ENCODE measurements at places on chromosomes 1 and 21.

DNA sequence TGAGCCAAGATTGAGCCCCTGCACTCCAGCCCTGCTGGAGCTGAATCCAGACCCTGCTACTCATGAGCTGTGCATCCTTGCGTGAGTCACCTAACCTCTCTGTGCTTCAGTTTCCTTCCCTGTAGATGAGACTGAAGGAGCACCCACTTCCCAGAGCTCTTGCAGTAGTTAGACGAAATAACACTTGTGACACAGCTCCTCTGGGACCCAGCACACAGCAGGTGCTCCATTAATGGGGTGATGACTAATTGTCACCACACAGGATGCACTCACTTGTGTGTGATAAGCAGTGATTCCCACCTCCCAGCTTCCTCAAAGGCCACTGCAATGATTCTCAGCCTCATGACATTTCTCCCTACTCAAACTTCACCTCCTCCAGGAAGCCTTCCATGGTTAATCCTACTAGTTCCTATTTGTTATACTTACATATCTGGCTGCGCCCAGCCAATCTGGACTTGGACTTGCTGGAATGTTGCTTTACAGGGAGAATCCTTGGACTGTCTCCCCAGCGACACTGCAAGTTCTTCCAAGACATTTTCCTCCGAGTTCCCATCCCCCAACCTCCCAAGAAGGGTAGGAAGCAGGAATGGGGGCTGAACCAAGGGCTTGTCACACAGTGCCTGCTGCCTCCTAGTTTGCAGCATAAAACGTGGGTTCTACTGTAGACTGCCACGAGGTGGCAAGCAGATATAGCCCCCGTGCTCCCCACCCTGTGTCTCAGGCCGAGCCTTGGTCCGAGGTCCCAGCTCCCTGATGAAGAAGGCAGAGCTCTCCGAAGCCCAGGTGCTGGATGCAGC, 17.2 kb downstream of the DRAXIN start:
- no peak for DNase-seq

GRCh38 chr1:189141056-189141455, 1336.6 kb downstream of the BRINP3 start:
- DNase-seq: no peak

DNA sequence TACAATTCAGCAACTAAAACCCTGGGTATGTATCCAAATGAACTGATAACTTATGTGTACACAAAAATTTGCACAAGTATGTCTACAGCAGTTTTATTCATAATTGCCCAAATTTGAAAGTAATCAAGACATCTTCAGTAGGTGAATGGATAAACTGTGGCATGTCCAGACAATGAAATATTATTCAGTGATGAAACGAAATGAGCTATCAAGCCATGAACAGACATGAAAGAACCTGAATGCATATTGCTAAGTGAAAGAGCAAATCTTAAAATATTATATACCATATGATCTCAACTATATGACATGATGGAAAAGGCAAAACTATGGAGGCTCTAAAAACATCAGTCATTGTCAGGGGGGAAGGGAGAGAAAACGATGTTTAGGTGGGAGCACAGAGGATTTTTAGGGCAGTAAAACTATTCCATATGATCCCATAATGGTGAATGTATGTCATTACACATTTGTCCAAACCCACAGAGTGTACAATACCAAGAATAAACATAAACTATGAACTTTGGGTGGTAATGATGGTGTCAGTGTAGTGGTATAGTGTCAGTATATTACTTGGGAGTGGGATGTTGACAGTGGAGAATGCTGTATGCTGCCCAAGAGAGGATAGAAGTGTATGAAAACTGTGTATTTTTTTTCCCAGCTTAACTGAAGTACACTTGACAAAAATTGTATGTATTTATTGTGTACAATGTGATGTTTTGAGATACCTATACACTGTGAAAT, 92.8 kb upstream of the PPP2R5A start:
- DNase-seq: no peak

GRCh38 chr1:41416552-41417334, 55.5 kb downstream of the FOXO6 start:
- DNase-seq: peak; percentile 83

DNA sequence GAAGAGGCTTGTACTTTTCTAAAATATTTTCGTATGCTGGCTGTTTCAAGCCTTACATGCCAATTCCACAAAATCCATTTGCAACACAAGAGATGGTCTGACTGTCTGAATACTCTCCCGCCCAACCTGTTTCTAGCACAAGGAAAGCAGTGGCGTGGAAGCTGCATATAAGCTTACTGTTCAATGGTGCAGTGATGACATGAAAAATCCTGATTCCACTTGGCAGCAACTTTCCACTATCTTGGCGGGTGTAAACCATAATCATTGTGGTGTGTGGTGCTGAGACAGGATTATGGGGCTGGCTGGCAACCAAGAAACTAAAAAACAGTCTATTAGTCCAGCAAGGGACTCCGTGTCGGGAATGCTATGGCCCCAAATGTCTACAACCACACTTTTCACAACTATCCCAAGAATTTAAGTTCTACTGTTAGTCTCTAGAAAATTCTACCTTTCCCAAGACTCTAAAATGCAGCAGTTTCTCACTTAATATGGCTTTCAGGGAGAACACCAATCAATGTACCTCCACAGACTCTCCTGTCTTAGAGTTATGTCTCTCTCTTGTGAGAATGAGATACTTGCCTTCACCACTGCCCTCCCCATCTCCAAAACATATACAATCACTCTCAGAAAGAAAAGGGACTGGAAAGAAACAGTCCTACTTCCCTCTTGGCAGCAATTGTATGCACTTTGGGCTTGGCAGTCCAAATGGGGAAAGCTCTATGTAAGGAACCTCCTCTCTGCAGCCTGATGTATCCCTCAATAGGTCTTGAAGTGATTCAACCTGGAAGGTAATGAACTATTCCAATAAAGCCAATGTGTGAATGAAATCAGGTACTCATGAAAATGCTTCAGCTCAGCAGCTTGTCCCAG, 9.5 kb downstream of the COLGALT2 start:
- DNase-seq: no peak

- no peak for DNase-seq
Measured at GRCh38 chr1:235050911-235051360, 77.7 kb downstream of the TOMM20 start.

DNA sequence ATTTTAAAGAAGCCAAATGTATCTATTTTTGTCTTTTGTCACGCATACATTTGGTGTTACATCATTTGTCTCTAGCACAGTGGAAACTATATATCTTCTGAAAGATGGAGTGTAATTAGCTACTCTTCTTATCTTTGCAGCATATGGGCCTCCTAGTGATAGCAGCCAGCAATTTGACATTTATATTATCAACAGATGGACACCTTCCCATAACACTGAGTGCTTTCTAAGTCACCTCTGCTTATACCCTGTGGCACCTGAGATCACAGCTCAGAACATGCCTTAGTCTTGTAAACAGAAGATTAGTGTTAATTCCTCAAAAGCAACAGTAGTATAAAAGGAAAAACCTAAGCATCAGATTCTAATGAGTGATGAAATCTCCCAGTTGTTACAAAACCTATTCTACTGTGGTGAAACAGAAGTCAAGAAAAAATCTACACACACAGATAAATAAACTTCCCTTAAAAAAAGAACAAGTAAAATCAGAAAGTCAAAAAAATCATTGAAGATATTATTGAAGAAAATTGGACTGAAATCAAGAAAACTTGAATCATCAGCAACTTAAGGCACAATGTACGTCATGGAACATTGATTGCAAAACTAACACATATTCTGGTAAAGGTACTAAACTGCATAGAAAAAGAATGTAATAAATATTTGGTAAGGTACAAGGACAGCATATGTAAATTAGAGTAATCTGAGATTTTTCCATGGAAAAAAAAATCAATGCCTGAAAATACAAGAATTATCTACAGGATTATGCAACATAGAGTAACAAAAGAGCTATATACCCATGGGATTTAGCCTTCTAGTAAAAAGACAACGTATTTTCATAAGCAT, 61.7 kb downstream of the KCNT2 start:
- no peak for DNase-seq

DNA sequence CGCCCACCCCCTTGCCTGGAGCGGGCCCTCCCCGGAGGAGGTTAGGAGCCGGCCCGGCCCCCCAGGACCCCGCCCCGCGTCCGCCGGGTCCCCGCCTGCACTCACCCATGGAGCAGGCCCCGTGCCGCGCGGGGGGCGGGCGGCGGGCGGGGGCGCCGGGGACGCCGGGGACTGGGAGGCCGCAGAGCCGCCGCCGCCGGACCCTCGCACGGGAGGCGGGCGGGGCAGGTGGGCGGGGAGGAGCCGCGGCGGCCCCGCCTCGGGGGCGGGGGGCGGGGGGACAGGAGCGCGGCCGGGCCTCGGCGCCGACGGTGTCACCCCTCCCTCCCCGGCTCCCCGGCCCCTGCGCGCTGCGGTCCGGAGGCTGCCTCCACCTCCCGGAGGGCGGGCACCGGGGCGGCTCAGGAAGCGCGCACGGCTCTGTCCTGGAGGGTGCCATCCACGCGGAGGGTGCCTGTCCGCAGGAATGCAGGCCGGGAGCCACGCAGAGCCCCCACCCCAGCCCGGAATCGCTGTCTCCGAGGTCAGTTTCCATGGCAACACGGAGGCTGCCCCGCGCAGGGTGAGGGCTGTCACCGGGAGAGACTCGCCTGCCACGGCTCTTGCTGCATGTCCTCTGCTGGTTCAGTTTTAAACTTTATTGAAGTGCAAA, 5.9 kb upstream of the PLEKHG5 start:
- DNase-seq: no peak

- peak; percentile 81 for DNase-seq
Measured at GRCh38 chr1:31764312-31765040, at the start of gene ADGRB2. Gene ADGRB2 (minus strand): TSS chr1:31764340. CDS start chr1:31757221, 7,119 bp downstream.
